Activated T-cell treated with anti-CD3 and anti-CD28 coated beads for 48 hours (primary cell): ENCODE measurements at places on chromosomes 7 and 10.

GRCh38 chr10:76298329-76298728 lies 866.9 kb downstream of the LRMDA start:
- DNase-seq, result no peak

- no peak for DNase-seq
Measured at GRCh38 chr7:136163340-136163801, 186.2 kb upstream of the MTPN start.

GRCh38 chr10:7345717-7346116 lies 65.1 kb downstream of the SFMBT2 start:
- no peak for DNase-seq

DNA sequence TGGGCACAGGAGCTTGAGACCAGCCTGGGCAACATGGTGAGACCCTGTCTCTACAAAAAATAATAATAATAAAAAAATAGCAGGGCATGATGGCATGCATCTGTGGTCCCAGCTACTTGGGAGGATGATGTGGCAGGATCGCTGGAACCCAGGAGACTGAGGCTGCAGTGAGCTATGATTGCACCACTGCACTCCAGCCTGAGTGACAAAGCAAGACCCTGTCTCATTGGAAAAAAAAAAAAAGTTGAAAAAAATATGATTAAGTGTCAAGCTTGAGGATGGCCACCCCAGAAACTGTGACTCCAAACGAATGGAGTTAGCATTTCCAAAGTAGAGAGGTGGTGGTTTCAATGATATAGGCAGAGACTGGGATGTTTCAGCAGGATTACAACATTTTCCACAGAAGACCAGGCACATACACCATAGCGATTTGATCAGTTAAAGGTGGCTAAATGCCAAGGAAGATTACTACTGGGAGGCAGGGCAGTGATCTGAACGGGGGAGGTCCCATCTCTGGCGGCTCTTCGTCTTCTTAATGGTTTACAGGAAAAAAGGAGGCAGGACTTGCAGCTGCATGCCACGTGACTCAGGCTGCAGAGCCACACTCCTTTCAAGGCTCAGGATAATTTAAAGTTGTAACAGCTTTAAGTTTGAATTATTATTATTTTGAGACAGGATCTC lies 250.6 kb upstream of the GALNT17 start:
- DNase-seq, result no peak

DNA sequence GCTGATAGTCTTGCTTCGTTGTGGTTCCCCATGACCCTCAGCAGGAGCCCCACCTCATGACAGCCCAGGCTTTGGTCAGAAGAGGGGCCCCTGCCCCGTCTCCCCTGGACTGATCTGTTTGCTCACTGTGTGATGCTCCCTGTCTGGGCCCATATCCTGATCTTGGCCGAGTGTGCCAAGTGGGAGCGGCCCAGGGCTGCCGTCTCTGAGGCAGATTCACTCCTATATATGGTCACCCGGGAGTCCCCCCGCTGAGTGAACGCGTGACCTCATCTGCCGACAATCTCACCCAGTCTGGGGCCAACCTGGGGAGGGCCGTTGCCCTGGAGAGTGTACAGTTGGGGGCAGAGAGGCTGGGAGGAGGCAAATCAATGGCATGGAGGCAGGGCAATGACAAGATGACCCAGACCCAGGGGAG lies 34.5 kb downstream of the PPIF start:
- no peak for DNase-seq

GRCh38 chr10:47079204-47079580 lies 168.0 kb downstream of the PTPN20 start:
- DNase-seq, result no peak

DNA sequence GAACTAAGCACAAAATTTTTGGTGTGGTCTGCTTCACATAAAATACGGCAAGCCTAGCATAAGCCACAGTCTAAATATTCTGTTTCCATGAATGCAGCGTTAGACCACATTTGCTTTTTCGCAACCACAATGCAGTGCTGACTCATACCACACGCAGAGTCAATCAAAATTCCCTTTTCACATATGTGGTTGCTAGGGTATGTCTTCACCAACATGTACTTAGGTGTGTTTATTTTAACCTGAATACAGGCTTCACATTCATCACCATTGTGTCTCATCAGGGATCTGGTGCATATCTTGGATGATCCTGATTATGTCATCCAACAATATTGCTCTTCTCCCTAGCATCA lies 90.8 kb downstream of the CHN2 start:
- peak; percentile 34 for DNase-seq

DNA sequence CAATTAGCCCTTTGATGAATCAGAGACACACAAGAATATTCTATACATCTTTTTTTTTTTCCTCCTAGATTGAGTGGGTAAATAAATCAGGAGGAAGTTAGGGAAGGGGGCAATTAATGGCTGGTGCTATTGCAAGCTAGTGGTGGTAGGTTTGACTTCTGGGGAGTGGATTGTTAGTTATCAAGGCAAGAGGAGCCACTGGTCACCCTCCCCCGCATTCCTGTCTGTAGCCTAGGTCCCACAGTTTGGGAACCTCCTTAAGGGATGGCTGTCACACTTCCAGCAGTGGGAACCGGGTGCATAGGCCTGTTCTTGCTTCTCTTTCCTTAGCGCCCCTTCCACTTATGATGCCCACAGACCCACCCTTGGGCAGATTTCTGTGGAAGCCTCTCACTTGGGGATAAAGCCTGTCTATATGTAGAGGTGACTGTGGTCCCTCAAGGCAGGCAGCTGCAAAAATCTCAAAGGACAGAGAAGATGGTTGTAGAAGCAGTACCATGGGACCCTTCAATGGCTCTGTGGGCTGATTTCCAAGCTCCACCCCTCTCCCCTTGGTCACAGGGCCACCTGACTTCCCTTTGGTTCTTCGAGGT lies 2.3 kb upstream of the ADCK2 start:
- DNase-seq, result no peak
